ENCODE measurements at places on chromosomes 1 and 21. TPM values are rescaled to one million over a fixed set of nuclear protein-coding genes. Genes with fewer than 3 reads are reported as not detected.

The GPX7 gene
- 2.7 TPM for total RNA-seq

The LRRC38 gene
- total RNA-seq, result not detected

The GPR52 gene
- 0.34 TPM for total RNA-seq

The S100A2 gene
- 666 TPM for total RNA-seq

The CHI3L2 gene
- under 0.01 TPM for total RNA-seq
